Heart left ventricle (tissue), 16 donors: ENCODE measurements at places on chromosomes 2 and 18.
A peak's percentile ranks its signal among the peaks of the same experiment; 100 is the strongest.

DNA sequence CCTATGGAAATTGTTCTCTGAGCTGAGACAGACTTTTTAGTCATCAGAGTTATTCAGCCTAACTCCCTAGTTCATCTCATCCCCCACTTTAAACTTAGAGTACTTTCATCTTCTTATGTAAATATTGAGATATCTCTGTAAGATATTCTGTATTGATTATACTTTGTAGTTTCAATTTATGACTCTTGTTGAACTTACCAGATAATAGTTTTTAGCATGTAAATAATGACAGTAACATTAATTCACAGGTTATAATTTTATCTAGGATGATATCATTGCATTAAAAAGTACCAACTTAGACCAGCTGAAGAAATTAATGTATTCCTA, 14.8 kb upstream of the EIF2AK2 start:
- no peak for DNase-seq

- DNase-seq = no peak
Measured at GRCh38 chr18:22839340-22839821, 93.7 kb upstream of the RBBP8 start.

DNA sequence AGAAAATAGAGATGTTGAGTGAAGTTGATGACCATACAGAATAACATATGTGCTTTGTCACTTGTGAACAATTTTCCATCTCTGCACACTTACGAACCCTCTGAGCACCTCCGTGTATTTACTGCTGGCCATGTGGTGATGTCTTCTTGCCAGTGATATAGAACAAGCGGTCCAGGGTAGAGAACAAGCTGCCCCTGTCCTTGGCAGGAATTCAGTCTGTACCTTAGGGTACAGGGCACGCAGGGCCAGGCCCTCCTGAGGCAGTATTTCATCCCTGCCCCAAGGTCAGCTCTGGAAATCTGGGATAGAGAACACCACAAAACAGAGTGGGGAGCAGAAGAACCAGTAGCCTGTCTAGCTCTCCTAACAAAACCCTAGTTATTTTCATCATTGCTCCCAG, 44.6 kb downstream of the CDCA7 start:
- DNase-seq = no peak

DNA sequence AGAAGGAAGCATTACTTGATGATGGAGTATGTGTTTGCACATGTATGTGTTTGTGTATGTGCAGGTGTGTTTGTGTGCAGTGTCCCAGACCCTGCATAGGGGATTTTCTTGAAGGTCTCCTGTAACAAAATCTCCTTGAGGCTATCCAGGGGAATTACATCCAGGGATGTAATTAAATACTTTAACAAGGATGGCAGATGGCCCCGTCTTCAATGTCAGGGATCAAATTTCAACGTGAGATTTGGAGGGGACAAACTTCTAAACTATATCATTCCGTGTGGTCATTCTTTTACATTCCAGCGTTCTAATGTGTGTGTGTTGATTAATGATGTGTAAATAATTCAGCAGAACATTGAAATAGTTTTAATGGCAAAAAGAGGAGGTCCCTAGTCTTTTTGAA, 3.3 kb downstream of the UGT1A9 start:
- no peak for DNase-seq

GRCh38 chr2:45928946-45929345, 277.5 kb downstream of the PRKCE start:
- no peak for DNase-seq

GRCh38 chr18:8366656-8367055, 242.6 kb upstream of the RAB12 start:
- no peak for DNase-seq

DNA sequence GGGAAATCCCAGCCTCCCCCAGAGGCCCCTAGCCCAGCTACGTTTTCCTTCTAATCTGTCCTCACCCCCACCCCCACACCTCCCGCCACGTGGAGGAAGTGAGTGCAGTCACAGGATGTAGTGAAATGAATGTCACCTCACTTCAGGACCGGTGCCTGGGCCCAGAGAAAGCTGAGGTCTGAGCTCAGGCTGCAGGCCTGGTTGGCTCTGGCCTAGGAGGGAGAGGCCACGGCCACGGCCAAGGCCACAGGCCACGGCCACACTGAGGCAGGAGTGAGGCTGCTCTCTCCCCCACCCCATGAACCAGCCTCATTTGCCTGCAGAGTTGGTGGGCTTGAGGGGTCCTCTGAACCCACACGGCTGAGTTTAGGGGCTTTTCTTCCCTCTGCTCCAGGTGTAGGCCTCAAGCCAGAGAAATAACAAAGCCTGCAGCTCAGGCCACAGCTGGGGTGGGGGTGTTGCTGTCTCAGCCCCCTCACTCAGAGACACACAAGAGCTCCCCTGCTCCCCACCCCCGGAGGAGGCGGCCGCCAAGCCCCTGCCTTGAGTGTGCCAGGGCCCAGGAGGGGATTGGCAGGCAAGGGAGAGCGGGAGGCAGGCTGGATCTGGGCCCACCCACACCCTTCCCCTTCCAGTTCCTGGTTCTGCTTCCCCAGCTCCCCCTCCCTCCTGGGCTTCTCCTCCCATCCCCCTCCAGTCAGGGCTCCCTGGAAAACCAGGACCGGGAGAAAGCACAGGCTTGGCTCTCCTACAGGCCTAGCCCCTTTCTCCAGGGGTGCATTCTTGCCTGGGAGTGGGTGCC, 27.0 kb downstream of the DNMT3A start:
- peak; percentile 85 for DNase-seq

DNA sequence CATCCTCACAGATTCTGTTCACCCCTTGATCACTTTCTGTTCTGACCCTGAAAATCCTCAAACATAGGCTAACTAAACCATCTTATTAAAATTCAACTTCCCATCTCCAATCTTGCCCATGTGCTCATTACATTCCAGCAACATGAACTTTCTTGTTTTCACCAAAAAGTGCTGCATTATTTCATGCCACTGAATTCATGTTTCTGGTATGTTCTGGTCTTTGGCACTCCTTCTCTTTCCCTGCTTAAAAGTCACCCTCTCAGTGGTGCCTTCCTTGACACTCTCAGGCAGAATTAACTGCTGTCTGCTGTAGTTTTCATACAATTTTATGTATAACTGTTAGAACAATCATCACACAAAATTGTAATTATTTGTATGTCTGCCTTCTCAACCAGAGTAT, 247.7 kb upstream of the RBMS1 start:
- DNase-seq = no peak

- DNase-seq = peak; percentile 14
Measured at GRCh38 chr2:240962300-240963064, 35.9 kb upstream of the SNED1 start.

DNA sequence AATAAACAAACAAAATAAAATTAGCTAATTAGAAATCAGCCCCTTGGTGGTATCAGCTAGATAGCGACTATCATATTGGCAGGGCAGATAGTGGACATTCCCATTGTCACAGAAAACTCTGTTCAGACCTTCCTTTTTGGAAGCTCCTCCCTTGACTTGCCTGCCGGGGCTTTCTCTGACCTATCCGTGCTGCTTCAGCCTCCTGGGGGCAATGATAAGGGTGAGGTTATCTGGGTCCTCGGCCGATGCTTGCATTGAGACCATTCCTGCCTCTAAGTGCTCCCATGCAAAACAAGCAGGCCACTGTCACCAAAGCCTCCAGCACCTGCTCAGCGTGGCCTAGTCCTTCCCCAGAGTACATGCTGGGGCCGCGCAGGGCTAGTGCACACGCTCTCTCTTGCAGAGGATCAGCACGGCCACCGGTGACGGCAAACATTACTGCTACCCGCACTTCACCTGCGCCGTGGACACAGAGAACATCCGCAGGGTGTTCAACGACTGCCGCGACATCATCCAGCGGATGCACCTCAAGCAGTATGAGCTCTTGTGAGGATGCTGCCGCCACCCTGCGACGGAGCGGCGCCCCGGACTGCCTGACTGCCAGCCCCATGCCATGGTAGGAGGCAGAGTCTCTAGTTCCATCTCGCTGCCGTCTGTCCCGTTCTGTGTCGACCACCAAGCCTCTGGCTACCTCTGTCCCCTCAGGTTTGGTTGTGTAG, 27.4 kb downstream of the MPPE1 start:
- DNase-seq = no peak

GRCh38 chr2:156437272-156437930, 1.2 kb downstream of the GPD2 start:
- DNase-seq = no peak

GRCh38 chr2:109348190-109348589, 219.2 kb downstream of the SH3RF3 start:
- no peak for DNase-seq

GRCh38 chr2:128745946-128746345, 427.3 kb upstream of the HS6ST1 start:
- no peak for DNase-seq

DNA sequence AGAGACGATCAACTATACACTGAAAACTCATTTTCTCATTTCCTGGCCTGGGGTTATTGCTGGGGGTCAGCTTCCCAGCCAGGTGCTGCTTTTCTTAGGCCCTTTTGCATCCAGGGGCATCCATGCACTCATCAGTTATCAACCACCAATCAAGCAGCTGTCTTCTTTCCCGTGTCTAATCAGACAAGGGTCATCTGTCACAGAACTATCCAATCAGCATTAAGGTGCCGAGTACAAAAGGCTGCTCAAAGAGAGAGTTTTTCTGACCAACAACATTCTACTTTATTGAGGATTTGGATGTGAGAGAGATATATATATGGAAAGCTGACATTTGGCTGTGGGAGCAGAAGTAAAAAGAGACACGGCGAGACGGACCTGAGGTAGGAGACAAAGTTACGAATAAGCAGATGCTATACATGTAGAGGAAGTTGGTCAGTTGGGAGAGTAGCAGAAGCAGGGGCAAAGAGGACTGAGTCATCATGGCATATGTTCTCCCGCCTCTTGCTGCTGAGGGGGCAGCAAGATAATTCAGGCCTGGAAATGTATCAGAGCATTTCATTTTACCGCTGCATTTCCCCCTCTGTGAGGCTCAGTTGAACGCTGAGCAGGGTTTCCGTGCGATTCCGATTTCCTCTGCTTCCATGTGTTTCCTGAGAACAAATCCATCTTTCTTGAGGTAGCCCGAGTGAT, 129.3 kb downstream of the NUP35 start:
- no peak for DNase-seq
